ENCODE measurements at places on chromosomes 4 and X. TPM values are rescaled to one million over a fixed set of nuclear protein-coding genes. Genes with fewer than 3 reads are reported as not detected.

Gene PABPC1L2A
- total RNA-seq: not detected

Gene UNC5C
- total RNA-seq: 2.4 TPM

Gene METTL14
- 26.5 TPM for total RNA-seq

Gene ZNF718
- 5.6 TPM for total RNA-seq

Gene F8
- 30.0 TPM for total RNA-seq

Gene PAGE5
- total RNA-seq: not detected

Gene TMPRSS11D
- not detected for total RNA-seq

Gene SYNPO2
- 2,313 TPM for total RNA-seq

Gene KLHL13
- 18.0 TPM for total RNA-seq

Gene BMPR1B
- total RNA-seq: 19.7 TPM

Gene F9
- total RNA-seq: not detected

Gene ETFDH
- 40.1 TPM for total RNA-seq

Gene AMTN
- total RNA-seq: not detected

Gene CPZ
- total RNA-seq: 2.7 TPM

Gene PNMA6F
- not detected for total RNA-seq

Gene GABRG1
- total RNA-seq: under 0.01 TPM

Gene WWC2
- 38.2 TPM for total RNA-seq

Gene PSAPL1
- total RNA-seq: not detected

Gene SLC9B1
- not detected for total RNA-seq

Gene SEPTIN6
- 67.2 TPM for total RNA-seq

Gene USP17L24
- total RNA-seq: not detected

Gene CYTL1
- total RNA-seq: 1.2 TPM

Gene SFRP2
- 23.0 TPM for total RNA-seq

Gene VGLL1
- not detected for total RNA-seq

Gene TDO2
- not detected for total RNA-seq

Gene DCAF8L2
- total RNA-seq: not detected

Gene ANK2
- 84.8 TPM for total RNA-seq

Gene TKTL2
- not detected for total RNA-seq

Gene OTUD6A
- total RNA-seq: not detected

Gene STK32B
- 1.9 TPM for total RNA-seq

Gene PRDX4
- 114 TPM for total RNA-seq

Gene CSAG2
- total RNA-seq: not detected

Gene DRP2
- total RNA-seq: 0.80 TPM

Gene SLITRK2
- total RNA-seq: 0.17 TPM

Gene PPP4R3C
- total RNA-seq: not detected

Gene TLR6
- 1.7 TPM for total RNA-seq

Gene PNMA6A
- total RNA-seq: 3.7 TPM
